ENCODE measurements at places on chromosomes 13 and 19.

- DNase-seq = no peak
Measured at GRCh38 chr13:97074618-97075017, 80.3 kb upstream of the OXGR1 start.

GRCh38 chr19:54209058-54209810 lies 8.6 kb downstream of the RPS9 start:
- no peak for DNase-seq

DNA sequence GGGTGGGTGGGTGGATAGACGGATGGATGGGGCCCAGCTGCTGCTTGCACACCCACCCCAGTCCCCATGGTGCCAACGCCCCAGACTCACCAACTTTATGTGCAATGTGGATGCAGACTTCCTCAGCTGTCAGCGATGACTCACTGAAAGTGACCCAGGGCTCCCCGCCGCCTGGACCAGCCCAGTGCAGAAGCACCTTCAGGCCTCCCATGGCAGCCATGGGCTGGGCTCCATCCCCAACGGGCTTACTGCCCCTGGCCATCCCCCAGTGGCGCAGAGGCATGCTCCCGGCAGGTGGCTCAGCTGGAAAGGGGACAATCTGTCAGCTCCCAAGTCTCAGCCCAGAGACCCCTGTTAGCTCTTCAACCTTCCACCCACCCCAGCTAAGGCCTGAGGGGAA lies 2.2 kb downstream of the TYK2 start:
- no peak for DNase-seq

DNA sequence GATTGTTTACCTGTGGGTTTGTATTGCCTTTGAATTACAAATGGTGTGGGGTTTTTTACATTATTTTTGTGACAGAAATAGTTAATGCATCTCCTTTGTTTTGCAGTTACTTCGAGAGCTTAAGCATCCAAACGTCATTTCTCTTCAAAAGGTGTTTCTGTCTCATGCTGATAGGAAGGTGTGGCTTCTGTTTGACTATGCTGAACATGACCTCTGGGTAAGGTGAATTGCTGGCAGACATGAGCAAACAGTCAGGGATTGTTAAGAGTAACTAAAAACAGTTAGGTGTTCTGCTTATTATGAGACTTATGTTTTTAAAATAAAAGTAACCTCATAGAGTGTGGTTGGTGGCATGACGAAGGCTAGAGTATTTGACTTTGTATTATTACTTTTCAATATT lies 95.0 kb downstream of the CDK8 start:
- no peak for DNase-seq

- DNase-seq = no peak
Measured at GRCh38 chr19:51375504-51376221, 3.2 kb upstream of the NKG7 start.

All from AG09319 (cell line).